ENCODE measurements at places on chromosomes 11 and 22.

GRCh38 chr11:133081020-133081419 is 451.3 kb downstream of the OPCML start:
- no peak for DNase-seq

DNA sequence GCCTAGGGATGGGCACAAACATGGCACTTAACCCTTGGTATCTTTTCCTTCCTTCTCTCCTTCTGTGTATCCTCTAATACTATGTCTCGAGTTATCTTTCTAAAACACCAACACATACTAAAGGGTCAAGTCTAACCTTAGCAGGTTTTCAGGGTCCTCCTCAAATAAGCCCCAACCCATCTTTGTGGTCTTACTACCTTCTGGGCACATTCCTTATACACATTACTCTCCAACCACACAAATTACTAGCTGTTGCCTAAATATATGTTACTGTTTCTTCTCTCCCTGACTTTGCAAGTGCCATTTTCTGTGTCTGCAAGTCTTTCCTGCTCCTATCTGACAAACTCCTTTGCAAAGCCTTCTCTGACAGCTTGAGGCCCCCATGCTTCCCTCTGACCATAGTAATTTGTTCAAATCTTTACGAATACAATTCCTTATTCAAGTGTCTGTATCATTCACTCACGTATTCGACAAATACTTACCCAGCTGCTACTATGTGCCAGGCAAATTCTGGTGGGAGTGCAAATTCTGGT is 15.8 kb upstream of the NUP160 start:
- peak; percentile 9 for DNase-seq

DNA sequence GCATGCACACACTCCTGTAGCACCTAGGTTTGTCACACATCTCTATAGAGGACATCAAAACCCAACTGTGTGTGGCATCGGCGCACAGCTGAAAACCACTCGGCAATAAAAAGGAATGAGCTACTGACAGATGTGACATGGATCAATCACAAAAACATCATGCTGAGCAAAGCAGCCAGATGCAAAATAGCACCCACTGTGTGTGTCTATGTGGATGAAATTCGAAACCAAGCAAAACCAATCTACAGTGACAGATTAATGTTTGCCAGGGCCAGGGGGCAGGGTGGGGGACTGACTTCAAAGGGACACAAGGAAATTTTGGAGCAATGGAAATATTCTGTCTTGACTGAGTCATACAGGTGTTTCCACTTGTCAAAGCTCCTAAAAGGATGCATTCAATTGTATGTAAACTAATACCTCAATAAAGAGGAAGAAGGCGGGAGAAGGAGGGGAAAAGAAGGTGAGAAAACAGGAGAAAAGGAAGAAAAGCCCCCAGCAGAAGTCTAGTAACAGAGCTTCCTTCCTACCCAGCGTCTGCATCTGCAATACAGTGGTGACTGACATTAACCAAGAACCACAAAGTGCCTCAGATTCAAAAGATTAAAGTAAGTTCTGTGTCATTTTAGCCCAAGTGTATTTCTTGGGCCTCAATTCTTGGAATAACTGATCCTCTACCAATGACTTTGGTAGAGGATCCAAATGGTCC is 49.8 kb downstream of the PACSIN2 start:
- no peak for DNase-seq

- DNase-seq, result no peak
Observed at GRCh38 chr11:15569305-15570025, 454.7 kb downstream of the INSC start.

GRCh38 chr11:86745571-86745970 is 54.8 kb upstream of the PRSS23 start:
- no peak for DNase-seq

- DNase-seq, result no peak
Observed at GRCh38 chr11:84819128-84819527, 808.0 kb downstream of the DLG2 start.

DNA sequence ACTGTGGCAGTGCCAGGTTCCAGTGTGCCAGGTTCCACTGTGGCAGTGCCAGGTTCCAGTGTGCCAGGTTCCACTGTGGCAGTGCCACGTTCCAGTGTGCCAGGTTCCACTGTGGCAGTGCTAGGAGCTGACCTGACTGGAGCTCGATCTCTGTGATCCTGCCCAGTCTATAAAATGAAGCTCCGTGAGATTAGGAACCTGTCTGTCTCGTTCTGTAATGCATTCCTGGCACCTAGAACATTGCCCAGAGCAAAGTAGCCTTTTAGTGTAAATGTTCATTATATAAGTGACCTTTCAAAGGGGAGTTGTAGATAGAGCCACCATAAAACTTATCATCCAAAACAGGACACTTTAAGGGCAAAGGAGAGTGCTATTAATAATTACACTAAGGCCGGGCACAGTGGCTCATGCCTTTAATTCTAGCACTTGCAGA is 36.0 kb downstream of the ART5 start:
- no peak for DNase-seq

DNA sequence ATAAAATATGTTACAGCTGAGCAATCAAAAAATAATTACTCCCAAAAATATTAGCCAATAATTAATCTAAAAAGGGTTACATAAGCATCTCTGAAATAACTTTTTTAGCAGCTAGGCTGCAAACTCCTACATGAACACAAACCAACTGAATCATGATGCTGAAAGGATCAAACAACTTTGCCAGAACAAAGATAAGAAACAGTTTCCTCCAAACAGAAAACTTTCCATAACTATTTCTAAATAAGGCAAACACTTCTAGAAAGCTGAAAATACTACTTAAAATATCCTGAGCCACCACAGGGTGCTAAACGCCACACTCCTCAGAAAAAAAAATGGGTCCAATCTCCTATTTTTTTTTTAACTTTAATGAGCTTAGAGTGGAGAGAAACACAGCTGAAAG is 68.6 kb upstream of the ARHGAP32 start:
- DNase-seq, result no peak

DNA sequence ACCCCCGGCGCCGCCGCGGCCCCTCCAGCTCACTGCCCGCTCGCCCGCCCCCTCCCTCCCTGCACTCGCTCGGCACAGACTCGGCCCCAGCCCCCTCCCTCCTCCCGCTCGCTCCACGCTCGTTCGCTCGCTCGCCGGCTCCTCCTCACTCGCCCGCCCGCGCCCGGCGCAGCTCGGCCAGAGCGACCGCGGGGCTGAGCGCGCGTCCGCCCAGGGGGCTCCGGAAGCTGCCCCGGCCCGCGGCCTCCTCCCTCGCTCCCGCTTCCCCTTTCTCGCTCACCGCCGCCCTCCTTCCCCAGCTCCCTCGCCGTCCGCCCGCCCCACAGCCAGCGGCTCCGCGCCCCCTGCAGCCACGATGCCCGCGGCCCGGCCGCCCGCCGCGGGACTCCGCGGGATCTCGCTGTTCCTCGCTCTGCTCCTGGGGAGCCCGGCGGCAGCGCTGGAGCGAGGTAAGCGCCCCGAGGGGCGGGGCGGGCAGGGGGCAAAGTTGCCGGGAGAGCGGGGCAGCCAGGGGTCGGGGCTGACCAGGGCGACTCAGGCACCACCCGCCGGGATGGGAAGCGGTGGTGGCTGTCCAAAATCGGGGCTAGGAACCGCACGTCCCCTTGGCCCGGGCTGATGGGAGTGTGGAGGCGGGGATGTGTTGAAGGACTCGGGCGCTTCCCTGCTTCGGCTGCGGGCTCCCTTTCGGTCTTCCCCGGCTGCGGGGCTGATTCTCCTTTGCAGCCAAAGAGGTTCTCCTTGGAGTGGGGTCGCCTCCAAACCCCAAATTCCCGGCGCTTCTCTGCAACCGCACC is at the start of gene SEZ6L:
Gene SEZ6L (plus strand): TSS at position 148 of the 797 bp plus-strand sequence. CDS start 208 bp downstream, at position 356.
- no peak for DNase-seq

DNA sequence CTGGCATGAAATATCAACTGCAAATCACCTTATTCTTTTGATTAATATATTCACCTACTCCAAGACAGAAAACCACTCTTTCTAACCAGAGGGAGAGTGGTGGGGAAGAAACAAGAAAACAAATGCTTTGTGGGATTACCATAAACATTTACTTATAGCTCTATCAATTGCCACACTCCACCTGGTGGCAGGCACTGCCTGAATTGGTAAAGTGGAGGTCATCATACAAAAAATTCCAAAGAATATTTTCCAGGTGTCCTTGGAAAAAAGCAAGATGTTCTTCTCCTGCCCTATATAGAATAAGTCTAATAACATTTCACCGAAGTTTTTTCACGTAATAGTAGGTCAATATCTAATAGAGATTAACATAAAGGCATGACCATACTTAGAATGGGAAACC is 45.3 kb downstream of the PHF21A start:
- no peak for DNase-seq

DNA sequence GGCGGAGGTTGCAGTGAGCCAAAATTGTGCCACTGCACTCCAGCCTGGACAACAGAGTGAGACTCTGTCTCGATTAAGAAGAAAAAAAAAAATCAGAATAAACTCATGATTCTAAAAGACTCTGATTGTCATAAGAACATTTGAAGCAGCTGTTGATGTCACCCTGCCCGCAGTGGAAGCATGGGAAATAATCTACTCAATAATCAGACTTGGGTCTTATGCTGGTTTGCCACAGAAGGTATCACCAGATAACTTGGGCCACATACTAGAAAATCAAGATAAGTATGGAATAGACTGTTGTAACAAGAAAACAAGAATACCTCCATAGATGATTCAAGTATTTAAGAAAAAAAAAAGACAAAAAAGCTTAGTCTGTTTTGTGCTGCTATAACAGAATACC is 8.2 kb downstream of the CAVIN3 start:
- DNase-seq, result no peak

Data from HCEC 1CT (cell line).